ENCODE measurements at places on chromosomes 12 and 14.

- no peak for DNase-seq
Measured at GRCh38 chr14:81605660-81606059, 72.0 kb upstream of the SEL1L start.

DNA sequence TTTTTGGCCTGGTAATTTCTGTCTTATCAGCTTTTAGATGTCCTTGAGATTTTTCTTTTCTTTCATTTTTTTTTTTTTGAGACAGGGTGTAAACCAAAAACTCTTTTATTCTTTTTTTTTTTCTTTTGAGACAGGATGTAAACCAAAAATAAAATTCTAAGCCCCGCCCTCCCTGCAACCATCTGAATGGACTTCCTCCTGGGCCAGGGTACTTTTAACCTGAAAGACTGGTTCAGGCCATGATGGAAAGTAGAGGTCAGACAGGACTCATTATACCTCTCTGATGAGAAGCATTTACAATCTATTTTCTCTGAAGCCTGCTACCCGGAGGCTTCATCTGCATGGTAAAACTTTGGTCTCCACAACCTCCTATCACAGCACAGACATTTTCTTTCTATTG is 33.5 kb upstream of the TCL1B start:
- DNase-seq, result no peak

GRCh38 chr12:40292788-40293429 is 68.1 kb downstream of the LRRK2 start:
- DNase-seq, result no peak

DNA sequence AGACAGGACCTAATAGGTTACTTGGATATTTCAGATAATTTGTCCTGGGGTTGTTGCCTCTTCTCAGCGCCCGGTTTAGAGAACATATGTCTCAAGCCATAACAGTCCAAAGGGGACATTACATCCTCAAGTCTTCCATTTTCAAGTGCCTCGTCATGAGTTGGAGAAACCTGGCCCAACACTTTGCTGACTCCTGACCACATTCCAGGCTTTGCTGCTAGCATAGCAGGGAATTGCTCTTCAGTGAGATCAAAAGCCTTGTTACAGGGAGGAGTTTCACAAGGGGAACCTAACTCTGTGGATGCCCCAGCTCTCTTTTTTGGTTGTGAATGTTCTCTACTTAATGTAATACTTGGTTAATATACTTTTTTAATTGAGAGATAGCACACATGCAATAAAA is 8.2 kb upstream of the MMP19 start:
- no peak for DNase-seq

GRCh38 chr14:64612971-64613666 is 63.4 kb downstream of the PPP1R36 start:
- no peak for DNase-seq

DNA sequence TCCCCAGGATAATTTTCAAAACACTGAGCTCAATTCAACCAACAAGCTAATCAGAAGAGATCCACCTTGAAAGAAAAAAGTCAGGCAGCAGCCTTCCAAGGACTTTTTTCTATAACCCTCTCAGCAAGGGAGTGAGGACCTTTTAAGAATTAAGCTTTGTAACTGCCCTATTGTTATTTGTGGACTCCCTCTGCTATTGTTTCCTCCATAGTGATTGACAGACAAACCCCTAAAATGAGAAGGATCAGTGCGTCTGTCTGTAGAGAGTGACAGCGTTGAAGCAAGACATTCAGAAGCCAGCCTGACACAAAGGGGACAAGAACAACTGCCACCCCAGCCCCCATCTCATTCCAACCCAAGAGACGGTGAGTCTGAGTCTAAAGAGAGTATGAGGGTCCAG is 30.3 kb upstream of the BTG1 start:
- DNase-seq, result no peak

DNA sequence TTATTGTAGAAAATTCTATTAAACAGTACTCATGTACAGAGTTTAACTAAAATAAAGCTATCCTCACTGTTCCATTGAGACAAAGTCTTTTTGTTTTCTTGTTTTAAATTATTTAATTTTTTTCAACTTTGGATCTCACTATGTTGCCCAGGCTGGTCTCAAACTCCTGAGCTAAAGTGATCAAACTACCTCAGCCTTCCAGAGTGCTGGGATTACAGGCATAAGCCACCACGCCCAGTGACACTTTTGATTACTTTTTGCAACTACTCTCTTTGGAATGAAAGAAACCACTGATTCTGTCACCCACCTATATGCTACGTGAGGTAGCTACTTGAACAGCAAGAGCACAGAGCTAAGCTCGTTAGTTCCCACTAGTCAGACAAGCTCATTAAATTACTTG is 17.1 kb downstream of the ZFC3H1 start:
- no peak for DNase-seq

DNA sequence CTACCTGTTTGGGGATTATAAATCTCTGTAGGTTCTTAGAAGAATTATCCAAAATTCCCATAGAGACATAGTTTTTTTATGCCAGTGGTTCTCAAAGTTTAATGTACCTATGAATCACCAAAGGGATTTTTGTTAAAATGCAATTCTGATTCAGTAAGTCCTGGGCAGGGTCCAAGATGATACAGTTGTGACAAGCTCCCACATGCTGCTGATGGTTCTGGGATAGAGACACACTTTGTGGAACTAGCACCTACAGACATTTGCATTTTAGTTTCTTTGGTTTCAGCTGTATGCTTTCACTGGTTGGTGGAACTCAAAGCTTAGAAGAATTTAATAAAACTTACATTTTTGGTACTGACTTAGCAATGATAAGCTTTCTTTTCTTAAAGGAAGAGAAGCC is 80.4 kb downstream of the PTCSC3 start:
- DNase-seq, result no peak

GRCh38 chr12:20237091-20237490 is 131.2 kb upstream of the PDE3A start:
- DNase-seq, result no peak

- DNase-seq, result no peak
Measured at GRCh38 chr14:66119606-66120231, 366.5 kb upstream of the CCDC196 start.

- DNase-seq, result no peak
Measured at GRCh38 chr12:131357185-131357747, 353.6 kb upstream of the SFSWAP start.

- DNase-seq, result no peak
Measured at GRCh38 chr14:104536942-104537612, 42.5 kb upstream of the C14orf180 start.

- DNase-seq, result no peak
Measured at GRCh38 chr14:68669603-68670358, 123.1 kb downstream of the ZFP36L1 start.

- no peak for DNase-seq
Measured at GRCh38 chr14:38799671-38800070, 303.4 kb downstream of the SEC23A start.

- DNase-seq, result no peak
Measured at GRCh38 chr12:8946733-8947132, 2.7 kb downstream of the M6PR start.

- no peak for DNase-seq
Measured at GRCh38 chr12:2169940-2170339, 117.2 kb downstream of the CACNA1C start.

GRCh38 chr14:41355866-41356265 is 250.8 kb upstream of the LRFN5 start:
- no peak for DNase-seq

GRCh38 chr12:61220337-61220736 is 1039.9 kb upstream of the USP15 start:
- DNase-seq, result no peak

DNA sequence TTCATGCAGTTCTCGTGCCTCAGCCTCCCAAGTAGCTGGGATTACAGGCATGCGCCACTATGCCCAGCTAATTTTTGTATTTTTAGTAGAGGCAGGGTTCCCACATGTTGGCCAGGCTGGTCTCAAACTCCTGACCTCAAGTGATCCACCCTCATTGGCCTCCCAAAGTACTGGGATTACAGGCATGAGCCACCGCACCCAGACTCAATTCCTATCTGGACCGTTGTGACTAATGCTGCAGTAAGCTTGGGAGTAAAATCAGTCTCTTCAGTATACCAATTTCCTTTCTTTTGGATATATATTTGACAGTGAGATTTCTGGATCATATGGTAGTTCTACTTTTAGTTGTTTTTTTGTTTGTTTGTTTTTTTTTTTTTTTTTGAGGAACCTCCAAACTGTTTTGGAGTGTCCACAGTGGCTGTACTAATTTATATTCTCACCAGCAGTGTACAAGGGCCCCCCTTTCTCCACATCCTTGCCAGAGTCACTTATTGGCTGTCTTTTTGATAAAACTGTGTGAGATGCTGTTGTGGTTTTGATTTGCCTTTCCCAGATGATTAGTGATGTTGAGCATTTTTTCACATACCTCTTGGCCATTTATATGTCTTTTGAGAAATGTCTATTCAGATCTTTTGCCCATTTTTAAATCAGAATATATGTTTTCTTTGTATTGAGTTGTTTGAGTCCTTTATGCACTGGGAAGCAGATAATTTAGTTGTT is 37.3 kb upstream of the EVL start:
- no peak for DNase-seq

GRCh38 chr14:95236221-95236620 is 78.9 kb upstream of the DICER1 start:
- DNase-seq, result no peak

GRCh38 chr14:58488550-58488949 is 61.0 kb downstream of the KIAA0586 start:
- peak; percentile 21 for DNase-seq

DNA sequence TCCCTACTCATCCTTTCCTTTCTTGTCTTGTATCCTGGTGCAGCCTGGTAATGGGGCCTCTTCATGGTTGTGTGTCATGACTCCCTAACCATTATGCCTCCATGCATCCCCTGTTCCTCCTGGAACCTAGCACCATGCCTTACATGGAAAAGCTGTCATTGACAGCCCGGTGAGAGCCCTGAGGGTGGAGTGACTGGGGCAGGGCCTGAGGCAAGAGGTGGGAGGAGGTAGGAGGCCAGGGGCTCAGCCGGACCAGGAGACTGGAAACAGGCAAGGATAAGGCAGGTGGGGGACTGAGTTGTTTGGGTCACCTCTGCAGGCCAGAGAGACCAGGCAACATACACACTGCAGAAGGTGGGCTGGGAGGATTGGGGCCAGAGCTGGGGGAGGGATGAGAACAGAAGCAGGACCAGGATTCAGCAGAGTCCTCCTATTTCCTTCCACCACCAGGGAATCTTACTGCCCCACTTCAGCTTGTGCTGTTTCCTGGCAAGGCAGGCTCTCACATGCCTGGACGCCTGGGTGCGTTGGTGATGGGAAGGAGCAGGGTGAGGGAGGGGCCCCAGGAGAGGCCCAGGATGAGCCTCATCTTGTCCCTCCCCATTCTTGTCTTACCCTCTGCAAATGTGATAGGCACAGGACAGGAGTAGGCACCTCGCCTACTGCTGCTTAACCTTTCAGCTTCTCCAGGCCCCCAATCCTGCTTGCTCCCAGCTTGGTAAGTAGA is at the start of gene LTB4R2:
Gene LTB4R2 (plus strand): TSS at position 603 of the 727 bp plus-strand sequence. CDS start 525 bp downstream, outside the sequence.
- no peak for DNase-seq

DNA sequence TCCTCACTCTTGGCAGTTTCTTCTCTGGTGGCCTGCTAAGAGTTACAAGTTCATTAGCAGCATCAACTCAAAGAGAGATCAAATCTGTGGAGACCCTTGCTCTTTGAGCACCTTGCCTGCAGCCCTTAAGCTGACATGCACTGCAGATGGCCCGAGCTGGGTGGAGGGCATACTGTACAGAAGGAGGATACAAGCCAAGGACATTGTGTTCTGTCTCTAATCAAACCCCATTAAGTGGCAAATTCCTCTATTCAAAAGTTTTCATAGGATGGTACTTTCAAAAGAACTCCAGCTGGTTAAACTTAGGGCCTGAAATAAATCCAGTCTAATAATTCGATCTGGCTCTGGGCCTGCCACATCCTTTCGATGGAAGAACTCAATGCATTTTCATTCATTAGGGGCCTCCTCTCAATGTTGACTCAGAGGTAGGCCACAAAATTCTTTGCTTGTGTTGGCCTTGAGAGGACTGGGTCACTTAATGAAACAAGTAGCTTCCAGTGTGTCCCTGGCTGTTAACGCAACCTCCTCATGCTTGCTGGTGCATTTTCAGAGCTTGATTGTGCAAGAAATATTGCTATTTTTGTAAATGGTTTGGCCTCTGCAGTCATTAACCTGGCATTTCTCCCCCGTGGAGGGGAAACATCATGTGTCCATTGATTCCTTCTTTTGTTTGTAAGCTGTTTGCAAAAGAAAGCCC is 318.2 kb downstream of the NUAK1 start:
- peak; percentile 32 for DNase-seq

GRCh38 chr12:23760495-23760894 is 189.0 kb downstream of the SOX5 start:
- no peak for DNase-seq

DNA sequence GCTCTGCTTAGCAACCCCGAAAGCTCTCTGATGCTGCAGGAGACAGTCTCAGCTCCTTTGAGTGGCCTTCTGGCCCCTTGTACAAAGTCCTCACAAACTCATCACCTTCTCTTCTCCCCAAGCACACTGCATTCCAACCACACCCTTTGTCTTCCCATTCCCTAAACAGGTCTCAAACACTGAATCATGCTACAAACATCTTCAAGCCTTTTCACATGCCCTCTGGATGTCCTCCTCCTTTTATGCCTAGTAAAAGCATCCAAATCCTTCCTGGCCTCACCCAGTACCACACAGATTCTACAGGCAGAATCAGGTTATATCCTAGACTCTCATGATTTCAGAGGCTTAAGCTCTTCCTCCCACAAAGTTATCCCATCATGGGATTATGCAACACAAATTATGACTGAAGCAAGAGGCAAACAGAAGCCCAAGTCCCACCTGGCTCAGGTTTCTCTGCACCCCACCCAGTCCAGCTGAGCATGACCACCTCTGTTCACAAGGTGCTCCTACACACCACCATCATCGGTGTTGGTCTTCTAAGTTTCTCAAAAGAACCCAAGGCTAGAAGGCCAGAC is 61.4 kb upstream of the PCED1B start:
- DNase-seq, result no peak

DNA sequence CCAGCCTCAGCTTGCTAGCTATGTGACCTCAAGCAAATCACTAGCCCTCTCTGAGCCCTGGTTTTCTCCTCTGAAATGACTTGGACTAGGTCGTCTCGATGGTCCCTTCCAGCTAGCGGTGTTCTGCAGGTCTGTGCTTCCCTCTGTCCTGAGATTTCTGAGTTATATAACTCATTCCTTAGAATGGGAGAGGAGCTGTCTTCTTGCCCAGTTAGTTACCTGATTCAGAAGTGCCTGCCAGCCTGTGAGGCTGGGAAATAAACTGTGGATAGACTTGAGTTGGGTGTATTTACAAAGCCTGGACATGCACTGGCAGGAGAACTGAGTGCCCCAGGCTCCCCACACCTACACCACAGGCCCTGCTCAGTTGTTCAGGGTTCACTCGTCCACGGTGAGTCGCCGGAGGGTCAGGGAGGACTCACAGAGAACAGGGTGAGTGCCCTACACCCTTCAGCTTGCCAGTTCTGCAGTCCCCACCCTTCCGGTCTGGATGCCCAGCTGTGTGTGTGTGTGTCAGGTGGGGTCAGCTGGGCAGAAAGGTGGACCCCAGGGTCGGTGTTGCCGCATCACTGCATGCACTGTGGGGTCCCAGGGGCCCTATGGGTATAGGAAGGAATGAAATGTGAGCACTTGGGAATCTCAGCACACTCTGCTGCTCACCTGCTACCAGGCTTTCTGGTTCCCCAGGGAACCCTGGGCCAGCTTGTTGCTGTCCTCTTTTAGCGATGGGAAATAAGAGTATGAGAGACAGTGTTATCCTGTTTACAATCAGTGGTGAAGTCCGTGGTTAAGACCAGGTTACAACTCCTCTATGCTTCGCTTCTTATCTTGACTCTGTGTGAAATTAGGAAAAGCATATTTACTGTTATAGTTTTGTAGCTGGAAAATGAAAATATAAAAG is 348.2 kb downstream of the DPF3 start:
- DNase-seq, result no peak

- no peak for DNase-seq
Measured at GRCh38 chr12:38746744-38747143, 158.6 kb downstream of the CPNE8 start.
